ENCODE measurements at places on chromosomes 2 and 18. TPM values are rescaled to one million over a fixed set of nuclear protein-coding genes. Genes with fewer than 3 reads are reported as not detected.

DNA sequence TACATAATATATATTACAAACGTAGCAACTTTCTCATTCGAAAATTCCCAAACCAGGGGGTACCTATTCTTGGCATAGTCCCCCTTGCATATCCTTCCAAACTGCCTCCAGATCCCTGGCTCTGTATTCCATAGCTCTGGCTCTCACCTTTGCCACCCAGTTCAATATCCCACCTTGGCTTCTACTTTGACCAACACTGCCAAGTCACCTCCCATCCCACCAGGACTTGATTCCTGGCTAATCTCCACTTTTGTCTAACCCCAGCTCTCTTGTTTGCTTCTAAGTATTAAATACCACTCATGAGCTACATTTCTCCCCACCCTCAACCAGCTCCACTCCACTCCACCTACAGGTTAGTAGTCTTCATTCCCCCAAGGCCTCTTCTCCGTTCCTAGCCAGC lies 103.2 kb upstream of the WDR75 start:
- DNase-seq = no peak

DNA sequence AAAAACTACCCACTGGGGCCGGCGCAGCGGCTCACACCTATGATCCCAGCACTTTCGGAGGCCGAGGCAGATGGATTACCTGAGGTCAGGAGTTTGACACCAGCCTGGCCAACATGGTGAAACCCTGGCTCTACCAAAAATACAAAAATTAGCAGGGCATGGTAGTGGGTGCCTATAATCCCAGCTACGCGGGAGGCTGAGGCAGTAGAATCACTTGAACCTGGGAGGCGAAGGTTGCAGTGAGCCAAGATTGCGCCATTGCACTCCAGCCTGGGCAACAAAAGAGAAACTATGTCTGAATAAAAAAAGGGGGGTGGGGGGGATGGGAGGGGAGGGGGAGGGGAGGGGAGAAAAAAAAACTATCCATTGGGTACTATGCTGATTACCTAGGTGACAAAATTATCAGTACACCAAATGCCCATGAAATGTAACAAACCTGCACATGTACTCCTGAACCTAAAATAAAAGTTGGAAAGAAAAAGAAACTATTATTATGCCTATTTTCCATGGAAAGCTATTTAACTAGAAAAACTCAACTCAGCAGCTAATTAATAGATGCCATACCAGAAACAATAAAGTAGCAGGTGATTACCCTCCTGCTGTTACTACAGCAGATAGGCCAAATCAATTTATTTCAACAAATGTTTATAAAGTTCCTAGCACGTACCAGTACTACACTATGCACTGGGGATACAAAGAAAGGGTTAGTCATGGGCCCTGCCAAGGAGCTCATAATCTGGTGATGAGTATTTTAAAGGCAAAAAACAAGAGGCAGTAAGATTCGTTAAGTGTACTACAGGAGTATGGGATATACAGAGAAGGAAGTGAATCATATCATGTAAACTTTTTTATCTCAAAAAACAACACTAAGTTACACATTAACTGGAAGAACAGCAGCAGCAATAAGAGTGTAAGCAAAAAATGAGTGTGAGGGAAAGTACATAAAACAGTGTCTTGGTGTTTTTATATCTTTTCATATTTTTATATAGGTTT lies 112.8 kb upstream of the SLC39A10 start:
- DNase-seq = no peak

DNA sequence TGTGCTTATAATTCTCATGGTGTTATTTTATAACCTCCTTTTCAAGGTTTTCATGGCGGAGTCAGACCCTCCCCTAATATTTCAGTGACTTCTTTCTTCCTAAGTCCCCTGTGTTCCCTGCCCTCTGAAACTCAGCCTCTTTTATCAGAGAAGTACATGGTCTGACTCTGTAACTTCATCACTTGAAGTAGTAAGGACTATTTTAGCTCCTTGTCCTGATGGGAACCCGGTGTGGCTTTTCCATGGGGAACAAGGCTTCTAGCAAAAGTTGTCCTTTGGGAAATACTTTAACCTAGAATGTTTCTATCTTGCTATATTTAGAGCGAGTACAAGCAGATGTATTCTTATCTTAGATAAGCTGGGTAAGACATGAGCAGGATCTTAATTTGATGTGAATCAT lies 117.5 kb downstream of the TRIB2 start:
- DNase-seq = no peak

DNA sequence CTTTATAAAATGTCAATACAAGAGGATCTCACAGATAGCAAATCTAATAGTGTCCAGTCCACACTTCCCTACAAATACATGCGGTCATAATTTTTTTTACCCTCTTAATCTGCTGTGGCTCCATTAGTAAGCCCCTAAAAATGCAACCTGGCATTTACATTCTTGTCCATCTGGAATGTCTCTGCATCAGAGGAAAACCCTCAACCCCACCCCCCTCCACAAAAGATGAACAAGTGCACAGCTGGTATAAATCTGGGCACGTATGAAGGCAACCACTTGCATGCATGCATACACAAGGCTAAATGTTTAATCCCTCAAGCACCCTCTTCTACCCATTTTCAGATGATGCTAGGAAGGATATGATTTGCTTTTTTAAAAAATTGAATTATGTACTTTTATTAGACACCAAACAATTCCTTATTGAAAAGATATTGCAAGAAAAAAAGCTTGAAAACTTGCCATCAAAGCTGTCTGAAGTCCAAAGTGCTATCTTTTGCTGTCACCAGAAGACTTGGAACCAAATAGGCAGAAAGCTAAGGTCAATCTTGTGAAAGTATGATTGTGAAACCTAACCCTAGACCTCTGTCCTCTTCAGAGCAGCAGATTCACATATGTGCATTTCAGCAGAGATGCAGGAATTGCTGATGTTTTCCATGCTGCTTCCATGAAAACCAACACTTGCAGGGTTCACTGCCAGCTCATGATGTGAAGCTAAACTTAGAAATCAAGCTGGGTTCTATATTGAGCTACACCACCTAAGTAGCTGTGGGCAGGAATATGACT lies 39.0 kb downstream of the IRS1 start:
- no peak for DNase-seq

DNA sequence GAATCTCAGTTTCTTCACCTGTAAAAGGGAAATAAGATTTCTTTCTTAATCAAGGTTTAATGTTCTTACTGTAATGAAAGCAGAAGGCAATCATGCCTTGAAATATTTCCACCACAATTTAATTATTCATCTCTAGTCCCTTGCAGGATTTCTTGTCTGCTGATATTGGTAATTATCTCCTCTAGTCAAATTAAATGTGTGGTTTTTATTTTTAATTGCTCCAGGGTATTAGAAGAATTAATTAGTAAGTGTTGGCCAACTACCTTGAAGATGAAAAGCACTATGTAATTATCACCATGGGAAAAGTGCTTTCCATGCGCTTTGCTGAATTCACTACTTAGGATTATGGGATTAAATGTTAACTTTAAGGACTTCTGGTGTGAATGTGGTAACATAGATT lies 8.7 kb upstream of the LAPTM4A start:
- DNase-seq = no peak

DNA sequence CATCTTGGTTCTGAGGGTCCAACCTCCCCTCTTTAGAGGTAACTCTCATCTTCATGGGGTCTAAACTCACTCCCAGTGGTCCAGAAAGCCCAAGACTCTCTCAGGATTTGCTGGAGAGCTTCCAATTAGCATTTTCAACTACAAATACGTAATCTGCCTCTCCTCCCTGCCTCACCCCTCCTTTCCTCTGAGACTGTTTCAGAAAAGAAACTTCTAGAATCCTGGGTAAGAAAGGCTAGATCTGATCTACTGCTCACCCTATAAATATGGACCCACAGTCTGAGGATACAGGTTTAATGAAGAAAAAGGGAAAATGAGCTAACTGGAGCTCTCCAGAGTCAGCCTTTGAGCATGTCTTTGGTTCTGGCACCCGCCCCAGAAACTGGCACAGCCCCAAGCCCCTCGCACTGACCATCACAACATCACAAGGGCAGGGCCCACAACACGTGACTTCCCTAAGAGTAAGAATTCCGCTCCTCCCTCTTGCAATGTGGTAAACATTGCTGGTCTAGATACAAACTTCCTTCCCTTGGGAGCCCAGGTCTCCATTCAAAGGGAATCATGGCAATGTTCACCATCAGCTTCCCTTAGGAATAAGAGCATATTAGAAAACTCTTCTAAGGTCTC lies 21.7 kb upstream of the IHH start:
- peak; percentile 70 for DNase-seq

DNA sequence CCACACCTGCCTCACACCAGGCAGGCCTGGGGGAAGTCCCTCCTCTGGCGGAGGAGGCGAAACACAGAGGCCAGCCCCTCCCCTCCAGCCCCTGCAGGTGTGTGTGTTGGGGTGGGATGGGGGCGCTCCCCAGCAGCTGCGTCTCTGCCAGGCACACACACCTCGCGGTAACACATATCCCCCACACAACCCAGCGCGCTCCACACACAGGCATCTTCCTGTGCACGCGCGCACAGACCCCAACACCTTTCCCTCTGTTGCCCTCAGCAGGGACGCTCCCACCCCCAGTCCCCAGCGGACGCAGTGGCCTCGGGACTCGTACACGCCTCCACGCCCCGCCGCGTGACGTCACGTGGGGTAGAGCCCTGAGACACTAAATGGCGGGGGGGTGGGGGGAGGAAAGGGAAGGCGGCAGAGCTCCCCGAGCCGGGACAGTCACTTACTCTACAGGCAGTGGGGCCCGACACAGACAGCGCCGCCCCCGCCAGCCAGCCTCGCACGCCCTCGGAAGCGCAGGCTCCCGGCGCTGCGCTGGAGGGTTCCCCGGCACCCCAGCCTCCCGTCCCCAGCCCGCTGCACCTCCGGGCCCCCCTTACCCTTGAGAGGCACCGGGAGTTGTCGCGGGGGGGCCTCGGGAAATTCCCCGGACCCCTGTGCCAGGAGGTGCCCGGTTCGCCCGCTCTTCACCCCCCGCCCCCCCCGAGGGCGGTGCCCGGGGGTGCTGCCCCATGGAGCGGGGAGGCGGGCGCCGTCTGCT lies at the start of gene WNT10A:
Gene WNT10A, plus strand, starts transcription at position 751 of the 757 bp plus-strand sequence. CDS start 144 bp downstream, outside the sequence.
- DNase-seq = peak; percentile 46

GRCh38 chr2:71455011-71455740 lies 1.8 kb downstream of the DYSF start:
- DNase-seq = no peak

DNA sequence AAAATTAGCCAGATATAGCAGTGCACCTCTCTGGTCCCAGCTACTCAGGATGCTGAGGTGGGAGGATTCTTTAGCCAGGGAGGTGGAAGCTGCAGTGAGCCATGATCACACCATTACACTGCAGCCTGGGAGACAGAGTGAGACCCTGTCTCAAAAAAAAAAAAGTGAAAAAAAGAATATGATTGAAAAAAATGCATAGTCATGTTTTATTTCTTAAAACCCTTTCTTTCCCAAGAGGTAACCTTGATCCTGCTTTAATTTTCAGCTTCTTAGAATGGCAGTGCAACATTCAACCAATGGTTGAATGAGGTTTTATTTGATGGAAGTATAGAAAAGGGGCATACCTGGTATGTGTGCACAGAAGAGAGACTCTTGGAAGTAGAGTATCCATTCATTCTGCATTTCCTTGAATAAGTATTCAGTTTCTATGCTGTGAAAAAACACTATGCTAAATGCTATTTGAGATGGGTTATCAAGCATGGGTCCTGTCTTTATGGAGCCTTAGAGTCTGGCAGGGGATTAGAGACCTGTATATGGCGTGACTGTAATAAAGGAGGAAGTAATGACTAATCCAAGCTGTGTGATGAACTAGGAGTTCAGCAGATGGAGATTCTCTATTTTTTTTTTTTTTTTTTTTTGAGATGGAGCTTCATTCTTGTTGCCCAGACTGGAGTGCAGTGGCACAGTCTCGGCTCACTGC lies 146.3 kb downstream of the WDSUB1 start:
- no peak for DNase-seq

- DNase-seq = no peak
These were observed 6.7 kb upstream of the DLX2 start for GRCh38 chr2:172109256-172109987.

DNA sequence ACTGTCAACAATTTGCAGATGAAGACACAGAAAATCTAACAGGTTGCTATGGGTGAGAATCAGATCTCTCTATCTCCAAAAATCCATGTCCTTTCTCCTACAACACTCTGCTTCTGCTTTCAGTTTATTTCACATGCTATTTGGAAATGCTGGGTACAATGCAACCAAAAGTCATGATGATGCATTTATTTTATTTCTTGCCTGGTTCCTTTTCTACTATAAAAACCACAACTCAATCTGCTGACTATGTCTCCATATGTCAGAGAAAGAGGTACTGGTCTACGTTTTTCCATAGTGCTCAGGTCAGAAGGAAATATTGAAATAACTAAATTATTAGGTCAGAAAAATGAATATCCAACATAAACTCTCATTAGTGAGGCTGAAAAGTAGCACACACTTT lies 20.5 kb downstream of the RAD51AP2 start:
- DNase-seq = no peak

- peak; percentile 51 for DNase-seq
These were observed 496 bp downstream of the SUCLG1 start for GRCh38 chr2:84458551-84459017.

- DNase-seq = no peak
These were observed 38.5 kb downstream of the CYRIA start for GRCh38 chr2:16626997-16627605.

DNA sequence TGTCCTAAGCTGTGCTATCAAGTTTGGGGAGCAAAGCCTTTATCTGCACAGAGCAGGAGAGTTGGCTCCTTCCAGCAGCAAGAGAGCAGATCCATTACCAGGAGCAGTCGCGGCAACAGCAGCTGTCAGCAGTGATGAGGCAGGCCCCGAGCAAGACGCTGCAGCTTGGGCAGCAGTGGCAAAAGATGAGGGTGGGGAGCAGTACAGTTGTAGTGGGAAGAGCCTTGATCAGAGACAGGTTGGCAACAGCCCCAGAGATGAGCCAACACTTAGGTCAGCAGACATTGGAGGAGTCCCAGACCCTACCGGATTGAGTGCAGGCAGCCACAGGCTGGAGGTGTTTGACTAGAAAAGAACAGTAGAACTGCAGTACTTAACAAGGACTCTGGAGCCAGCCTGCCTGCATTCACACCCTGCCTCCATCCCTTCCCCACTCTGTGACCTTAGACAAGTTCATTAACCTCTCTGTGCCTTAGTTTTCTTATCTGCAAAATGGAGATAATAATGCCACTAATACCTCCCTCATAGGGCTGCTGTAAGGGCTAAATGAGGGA lies 117.1 kb upstream of the SERTAD2 start:
- DNase-seq = peak; percentile 37

- no peak for DNase-seq
These were observed 137.7 kb downstream of the EN1 start for GRCh38 chr2:118709786-118710185.

GRCh38 chr2:105660489-105660888 lies 84.2 kb upstream of the NCK2 start:
- DNase-seq = no peak

GRCh38 chr2:72920318-72921087 lies 3.2 kb downstream of the EMX1 start:
- peak; percentile 19 for DNase-seq

GRCh38 chr2:118510807-118511206 lies 336.6 kb downstream of the EN1 start:
- no peak for DNase-seq

The CAPN14 gene
- total RNA-seq = not detected

The POMC gene
- 1.8 TPM for total RNA-seq

The KIF3C gene
- total RNA-seq = 4.2 TPM

The SIX2 gene
- 0.10 TPM for total RNA-seq

The SIGLEC15 gene
- not detected for total RNA-seq

The GEN1 gene
- total RNA-seq = 13.1 TPM

The GPR148 gene
- not detected for total RNA-seq

The PSD4 gene
- 50.6 TPM for total RNA-seq

The NEB gene
- 1.0 TPM for total RNA-seq

The CFC1 gene
- total RNA-seq = not detected

The POTEC gene
- total RNA-seq = not detected

The FBLN7 gene
- total RNA-seq = 0.10 TPM

The ZNF521 gene
- total RNA-seq = 5.3 TPM

The HOXD13 gene
- total RNA-seq = 0.32 TPM

Data from colonic mucosa (tissue), 4 donors.